ENCODE measurements at places on chromosomes 5 and 9.

DNA sequence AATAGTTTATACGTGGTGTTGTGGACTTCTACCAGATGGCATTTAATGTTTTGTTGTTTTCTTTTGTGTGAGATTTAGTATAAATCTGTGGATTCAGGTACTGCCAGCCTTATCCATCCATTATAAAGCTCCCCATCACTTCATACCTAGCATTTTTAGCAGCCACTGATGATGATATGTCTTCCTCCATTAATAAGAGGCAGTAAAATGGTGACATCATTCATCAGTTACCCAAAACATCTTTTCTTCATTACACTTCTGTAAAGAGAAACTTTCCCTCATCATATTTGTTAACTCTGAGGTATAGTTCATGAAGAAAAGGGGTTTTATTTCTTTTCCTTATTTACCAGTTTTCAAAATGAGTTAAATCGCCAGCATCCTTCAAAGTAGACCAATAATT lies 19.4 kb downstream of the CHD1 start:
- DNase-seq = no peak

DNA sequence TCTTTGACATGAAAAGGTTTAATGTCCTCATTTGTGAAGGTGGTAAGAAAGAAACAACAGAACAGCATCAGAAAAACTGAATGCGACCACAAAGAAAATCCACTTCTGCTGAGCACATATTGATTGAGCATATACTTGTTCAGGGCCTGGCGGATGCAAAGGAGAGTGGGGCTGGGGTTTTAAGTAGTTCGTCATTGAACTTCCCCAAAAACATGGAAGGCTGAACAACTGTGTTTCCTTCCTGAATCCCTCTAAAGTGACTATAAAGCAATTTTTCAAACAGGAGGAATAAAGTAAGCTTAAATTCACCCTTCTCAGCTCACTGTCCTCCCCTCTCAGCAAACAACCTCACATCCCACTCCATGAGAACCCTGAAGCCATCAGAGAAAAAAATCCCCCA lies 262.9 kb downstream of the AGTPBP1 start:
- no peak for DNase-seq

- no peak for DNase-seq
These were observed 11.7 kb downstream of the CAVIN4 start for GRCh38 chr9:100589582-100589981.

GRCh38 chr5:161311965-161312364 lies 234.6 kb downstream of the GABRB2 start:
- no peak for DNase-seq

GRCh38 chr5:74382123-74382855 lies 258.2 kb downstream of the ENC1 start:
- DNase-seq = no peak

- DNase-seq = no peak
These were observed 16.5 kb upstream of the TMEM171 start for GRCh38 chr5:73103870-73104299.

Measured in NCI-H524 (cell line).